GM10248 (cell line): ENCODE measurements at places on chromosomes 2 and 18.

DNA sequence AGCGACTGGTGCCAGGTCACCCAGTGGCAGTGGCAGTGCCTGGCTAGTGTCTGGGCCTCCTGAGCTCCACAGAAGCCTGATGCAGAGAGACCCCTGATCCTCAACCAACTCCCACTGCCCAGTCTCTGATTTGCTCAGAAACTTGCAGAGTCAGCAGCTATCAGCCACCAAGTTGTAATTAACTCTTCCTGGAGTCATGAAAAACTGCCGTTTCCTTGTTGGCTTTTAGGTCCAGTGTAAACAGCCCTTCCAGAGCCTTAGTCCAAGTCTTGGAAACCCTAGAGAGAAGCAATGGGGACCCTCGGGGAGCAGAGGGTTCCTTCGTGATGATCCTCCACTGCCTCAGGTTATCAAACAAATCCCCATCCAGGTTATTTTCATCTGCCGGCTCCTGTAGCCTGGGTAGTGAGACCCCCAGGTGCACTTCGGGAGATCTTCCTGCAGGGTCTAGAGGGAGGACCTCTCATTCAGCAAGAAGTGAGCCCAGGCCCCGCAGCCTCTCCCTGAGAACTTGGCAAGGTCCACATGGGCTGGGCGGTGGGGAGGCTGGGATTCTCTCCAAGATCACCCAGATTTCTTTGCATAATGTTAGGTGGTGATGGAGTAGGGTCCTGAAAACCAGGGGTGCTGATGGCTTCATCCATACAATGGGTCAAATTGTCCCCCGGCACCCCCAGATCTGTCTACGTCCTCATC lies 137.7 kb upstream of the HDAC4 start:
- no peak for DNase-seq

- no peak for DNase-seq
Measured at GRCh38 chr2:169819106-169819505, 5.6 kb downstream of the METTL5 start.

- no peak for DNase-seq
Measured at GRCh38 chr2:8661736-8662135, 20.1 kb upstream of the ID2 start.

- peak; percentile 71 for DNase-seq
Measured at GRCh38 chr2:42086500-42086953, 38.7 kb downstream of the PKDCC start.

- DNase-seq: no peak
Measured at GRCh38 chr2:237977380-237977779, 10.6 kb downstream of the UBE2F start.

GRCh38 chr2:127942002-127942401 lies 56.2 kb upstream of the AMMECR1L start:
- DNase-seq: no peak

DNA sequence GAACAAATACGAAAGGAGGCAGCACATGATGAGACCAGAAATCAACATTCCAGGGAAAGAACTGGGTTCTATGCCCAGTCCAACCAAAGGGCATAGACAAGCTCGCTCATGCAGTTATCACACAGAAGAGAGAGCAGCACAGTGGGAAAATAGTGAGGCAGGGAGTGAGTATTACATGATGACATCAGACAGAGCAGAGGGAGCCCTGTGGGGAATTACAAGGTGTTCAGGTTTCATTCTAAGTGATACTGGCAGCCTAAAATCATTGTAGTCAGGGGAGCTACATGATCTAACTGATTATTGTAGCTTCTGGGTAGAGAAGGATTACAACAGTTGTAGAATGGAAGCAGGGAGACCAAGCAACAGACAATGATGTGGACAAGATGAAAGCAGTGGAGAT lies 658.5 kb downstream of the ARHGAP15 start:
- no peak for DNase-seq

DNA sequence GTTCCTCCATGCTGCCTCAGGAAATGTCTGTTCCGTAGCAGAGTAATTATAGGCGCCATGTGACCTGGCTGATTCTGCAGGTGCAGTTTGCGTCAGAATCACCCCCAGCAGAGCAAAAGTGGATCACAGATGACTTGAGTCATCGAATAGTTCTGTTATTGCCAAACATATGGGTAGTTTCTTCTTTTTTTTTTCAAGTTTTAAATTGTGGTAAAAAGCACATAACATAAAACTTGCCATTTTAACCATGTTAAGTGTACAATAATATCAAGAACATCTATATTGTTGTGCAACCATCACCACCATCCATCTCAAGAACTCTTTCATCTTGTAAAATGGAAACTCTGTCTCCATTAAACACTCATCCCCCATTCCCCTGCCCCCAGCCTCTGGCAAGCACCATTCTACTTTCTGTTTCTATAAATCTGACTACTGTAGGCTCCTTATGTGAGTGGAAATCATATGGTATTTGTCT lies 177.7 kb upstream of the TWIST2 start:
- no peak for DNase-seq

DNA sequence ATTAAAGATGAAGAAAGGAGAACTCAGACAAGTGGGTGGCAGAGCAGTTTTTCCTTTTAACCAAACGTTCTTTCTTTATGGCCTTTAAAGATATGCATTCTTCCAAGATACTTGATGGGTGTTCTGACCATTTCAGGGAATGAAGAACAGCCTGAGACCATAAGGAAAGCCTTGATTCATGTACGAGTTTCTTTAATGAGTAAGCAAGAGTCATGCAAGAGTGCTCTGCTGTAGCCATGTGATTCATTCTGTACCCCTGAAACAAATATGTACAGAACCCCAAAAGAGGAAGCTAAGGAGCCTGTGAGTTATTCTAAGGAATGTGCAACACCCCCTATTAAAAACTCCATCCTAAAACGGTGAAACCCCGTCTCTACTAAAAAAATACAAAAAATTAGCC lies 372.8 kb downstream of the MTX2 start:
- peak; percentile 36 for DNase-seq

GRCh38 chr2:161160226-161161073 lies at the start of gene TANK:
TSS of gene TANK (plus strand) at chr2:161160428. CDS start at chr2:161179663, 19,235 bp downstream.
- peak; percentile 93 for DNase-seq

- no peak for DNase-seq
Measured at GRCh38 chr2:233479616-233480489, 86.7 kb downstream of the USP40 start.
